Hematopoietic multipotent progenitor cell treated with erythropoietin and hydrocortisone succinate and interleukin-3 and kit ligand, for 4 days (in vitro differentiated cells): ENCODE measurements at places on chromosomes 2 and 18.

GRCh38 chr2:37780387-37780676 is 108.9 kb upstream of the CDC42EP3 start:
- no peak for DNase-seq

DNA sequence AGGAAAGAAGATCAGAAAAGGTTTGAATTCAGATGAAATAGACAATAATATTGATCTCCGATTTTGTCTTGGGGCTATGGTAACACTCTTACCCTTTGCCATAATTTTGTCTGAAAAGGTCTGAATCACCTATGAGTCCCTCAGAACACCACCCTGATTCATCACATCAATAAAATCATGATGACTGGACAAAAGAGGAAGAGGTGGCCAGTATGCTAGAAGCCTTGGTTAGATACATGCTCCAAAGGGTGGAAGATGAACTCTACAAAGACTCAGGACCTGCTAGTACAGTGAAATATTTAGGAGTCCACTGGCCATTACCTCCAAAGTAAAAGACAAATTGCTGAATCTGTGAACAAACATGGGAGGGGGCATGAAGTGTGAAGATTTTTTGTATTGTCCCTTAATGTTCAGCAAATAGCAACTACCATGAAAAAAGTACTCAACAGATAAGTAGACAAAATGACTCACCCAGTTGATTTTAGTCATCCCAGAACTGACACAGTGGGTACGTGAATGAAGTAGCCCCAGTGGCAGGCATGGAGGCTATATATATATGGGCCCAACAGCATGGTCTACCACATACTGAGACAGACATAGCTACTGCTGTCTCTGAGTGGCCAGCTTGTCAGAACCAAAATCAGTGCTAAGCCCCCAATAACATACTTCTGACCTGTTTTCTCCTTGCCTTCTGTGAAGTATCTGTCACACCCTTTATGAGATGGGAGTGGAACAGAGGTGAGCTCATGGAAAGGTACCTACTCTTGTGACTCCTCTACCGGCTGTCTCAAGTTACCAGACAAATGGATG is 36.5 kb upstream of the GLS start:
- no peak for DNase-seq

DNA sequence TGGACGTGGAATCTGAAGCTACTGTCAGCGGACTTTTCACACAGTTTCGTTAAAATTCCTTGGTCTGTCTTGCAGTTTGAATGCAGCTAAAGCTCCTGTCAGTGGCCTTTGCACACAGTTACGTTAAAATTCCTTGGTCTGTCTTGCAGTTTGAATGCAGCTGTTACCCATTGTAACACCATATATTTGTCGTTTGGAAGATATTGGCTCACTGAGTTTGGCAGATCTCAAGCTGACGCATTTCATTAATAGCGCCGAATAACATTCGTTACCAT is 1.0 kb downstream of the LIMS1 start:
- no peak for DNase-seq

DNA sequence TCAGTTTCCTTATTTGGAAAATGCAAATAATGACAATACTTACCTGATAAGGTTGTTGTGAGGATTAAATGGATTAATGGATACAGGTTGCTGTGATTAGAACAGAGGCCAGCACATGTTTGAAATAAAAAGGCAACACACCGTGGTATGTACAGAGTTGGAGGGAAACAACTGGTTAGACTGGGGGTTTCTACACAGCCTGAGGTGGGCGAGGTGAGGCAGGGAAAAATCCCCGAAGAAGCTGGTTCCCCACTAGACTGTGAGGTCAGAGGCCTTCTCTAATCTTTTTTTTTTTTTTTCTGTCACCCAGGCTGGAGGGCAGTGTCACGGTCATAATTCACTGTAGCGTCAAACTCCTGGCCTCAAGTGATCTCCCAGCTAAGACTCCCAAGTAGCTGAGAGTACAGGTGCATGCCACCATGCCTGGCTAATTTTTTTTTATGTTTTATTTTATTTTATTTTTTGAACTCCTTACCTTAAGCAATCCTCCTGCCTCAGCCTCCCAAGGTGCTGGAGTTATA is 1.2 kb upstream of the E2F6 start:
- DNase-seq, result no peak

GRCh38 chr2:237310515-237311114 is 103.3 kb downstream of the COL6A3 start:
- no peak for DNase-seq

DNA sequence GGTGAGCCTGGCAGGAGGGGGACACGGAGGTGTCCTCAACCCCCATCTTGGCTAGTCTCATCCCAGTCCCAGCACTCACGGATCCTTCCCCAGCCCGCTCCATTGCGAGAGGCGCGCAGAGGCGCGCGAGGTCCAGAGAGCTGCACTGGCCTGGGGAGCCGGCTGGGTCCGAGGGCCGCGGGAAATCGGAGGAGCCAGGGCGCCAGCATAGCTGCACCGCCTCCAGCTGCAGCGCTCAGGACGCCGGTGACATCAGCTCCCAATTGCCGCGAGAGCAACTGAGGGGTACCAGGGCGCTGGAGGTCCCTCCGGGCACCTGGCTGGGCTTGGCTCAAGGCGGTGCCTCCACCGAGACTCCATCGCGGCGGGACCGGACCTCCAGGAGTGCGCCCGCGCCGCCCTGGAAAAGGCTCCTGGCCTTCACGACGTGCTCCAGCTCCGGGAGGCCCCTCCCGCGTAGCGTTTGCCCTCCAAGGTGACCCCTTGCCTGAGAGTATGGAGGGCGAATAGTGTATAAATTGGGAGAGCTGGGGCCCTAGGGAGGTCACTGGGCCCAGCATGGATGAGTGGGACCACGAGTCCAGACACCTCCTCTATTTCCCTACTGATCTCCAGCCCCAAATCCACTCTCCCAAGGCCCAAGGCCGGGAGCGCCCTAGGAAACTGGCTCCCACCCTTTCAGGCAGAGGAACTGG is 5.5 kb downstream of the RTKN start:
- no peak for DNase-seq

- DNase-seq, result no peak
Observed at GRCh38 chr18:9379118-9379517, 44.5 kb downstream of the TWSG1 start.

DNA sequence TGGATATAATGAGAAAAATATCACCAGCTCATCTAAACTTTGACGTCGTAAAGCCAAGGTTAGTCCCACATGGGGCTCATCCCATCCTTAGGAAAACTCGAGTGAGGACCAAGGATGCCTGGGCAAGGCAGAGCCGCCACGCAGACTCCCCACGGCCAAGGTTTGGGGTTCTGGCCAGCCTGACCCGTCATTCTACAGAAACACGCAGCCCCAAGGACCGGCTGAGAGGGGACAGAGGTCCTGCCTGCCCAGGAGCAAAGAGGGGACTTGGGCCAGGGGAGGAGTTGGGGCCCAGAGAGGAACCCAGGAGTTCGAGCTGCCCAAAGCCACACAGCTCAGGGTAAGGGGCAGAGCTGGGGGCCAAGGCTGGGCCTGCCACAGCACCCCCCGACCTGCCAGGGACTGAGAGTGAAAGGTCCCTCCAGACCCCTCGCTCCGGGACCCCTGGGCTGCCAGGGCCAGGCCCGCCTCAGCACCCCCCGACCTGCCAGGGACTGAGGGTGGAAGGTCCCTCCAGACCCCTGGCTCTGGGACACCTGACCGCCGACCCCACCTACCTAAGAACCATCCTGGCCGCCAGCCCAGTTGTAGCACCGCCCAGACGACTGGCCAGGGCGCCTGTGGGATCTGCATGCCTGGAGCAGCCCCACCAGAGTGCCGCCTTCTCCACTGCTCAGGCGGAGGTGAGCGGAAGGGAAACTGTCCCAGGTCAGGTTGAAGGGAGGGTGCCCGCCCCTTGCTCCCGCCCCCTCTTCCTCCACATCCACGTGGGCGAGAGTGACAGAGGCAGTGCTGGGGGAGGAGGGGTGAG is at the start of gene PDCD1:
Gene PDCD1, minus strand, starts transcription at position 689 of the 811 bp plus-strand sequence. Its CDS starts 56 bp downstream, at position 633.
- DNase-seq, result no peak

GRCh38 chr2:190235101-190235500 is 84.5 kb downstream of the HIBCH start:
- DNase-seq, result no peak

DNA sequence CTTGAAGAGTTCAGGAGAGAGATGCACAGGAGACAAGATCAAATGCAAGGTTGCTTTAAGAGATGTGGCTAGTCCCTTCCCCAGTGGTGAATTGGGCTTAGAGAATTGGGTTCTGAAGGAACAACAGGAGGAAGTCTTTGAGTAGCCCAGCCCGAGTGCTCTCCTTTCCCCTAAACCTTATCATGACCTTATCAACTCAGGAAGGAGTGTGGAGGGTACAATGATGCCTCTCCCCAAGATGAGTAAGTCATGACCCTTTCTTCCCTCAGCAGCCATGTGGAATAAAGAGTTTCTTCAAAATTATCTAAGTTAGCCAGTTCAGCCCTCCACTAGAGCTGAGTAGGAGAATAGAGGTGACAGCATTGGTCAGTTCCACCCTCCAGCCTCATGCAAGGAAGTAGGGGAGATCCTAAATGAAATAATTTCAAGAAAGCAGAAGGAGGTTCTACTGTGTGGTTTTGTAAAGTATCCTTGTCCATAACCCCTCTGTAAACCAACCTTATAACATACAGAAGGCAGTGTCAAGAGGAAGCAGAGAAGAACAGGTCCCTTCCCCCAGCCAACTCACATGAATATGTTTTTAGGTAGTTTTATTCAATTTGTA is 88.4 kb downstream of the ARHGAP15 start:
- peak; percentile 71 for DNase-seq

GRCh38 chr2:81304154-81304830 is 999.7 kb upstream of the LRRTM1 start:
- no peak for DNase-seq

DNA sequence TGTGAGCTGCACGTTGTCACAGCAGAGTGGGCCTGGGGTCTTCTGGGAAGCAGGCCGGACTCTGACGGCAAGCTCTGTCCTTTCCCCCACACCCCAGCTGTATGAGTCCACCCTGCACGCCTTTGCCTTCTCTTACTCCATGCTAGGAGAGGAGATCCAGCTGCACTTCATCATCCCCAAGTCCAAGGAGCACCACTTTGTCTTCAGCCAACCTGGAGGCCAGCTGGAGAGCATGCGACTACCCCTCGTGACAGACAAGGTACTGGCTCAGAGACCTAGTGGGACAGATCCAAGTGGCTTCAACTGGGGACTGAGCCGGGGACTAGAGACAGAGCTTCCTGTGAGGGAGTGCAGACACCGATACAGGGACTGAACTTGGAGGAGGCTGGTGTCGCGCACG is 40.1 kb downstream of the NTSR2 start:
- DNase-seq, result no peak

GRCh38 chr2:41695198-41696113 is 352.4 kb upstream of the PKDCC start:
- DNase-seq, result no peak

- no peak for DNase-seq
Observed at GRCh38 chr2:234991290-234991689, 39.5 kb downstream of the SH3BP4 start.

DNA sequence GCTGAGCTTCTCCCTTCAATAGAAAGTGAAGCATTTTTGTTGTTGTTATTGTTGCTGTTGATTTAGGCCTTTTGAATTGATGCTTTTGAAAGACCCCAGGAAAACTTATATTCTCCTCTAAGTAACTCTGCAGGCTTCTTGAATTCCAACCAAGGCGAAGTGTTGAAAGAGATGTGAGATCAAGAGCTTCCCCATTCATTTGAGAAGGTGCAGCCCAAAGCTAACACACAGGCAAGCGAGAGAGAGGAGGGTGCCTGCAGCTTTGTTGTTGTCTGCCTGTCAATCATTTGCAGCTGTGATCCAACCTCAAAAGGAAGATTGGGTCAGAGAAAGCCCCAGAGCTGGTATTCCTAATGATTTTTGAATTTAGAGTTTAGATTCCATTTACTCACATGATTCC is 963.6 kb upstream of the CNTNAP5 start:
- no peak for DNase-seq

DNA sequence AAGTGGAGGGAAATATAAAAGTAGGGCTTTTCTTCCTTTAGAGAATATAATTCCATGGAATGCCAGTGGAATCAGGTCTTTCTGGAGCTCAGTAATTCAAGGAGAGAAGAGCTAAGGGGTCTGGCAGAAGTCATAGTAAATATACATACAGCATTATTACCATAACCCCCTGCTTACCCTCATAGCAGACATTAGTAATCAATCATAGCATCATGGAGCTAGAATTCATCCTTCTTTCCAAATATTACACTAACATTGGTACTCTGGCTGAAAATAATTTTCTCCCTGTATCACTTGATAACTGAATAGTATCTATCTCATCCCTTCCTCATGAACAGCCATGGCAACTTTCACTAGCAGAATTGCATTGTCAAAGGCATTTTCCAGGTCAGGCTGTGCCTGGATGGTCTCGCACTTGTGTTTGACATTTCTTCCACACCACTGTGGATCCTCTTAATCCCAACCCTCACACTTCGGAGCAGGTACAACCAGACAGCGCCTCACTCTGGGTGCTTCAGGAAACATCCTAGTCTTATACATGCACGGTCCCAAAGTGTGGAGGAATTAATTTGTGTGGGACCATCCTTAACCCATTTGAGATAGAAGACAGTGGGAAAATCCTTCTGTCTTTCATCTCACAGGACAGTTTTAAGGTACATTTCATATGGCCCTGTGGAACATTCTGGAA is 84.2 kb upstream of the SEC11C start:
- no peak for DNase-seq

DNA sequence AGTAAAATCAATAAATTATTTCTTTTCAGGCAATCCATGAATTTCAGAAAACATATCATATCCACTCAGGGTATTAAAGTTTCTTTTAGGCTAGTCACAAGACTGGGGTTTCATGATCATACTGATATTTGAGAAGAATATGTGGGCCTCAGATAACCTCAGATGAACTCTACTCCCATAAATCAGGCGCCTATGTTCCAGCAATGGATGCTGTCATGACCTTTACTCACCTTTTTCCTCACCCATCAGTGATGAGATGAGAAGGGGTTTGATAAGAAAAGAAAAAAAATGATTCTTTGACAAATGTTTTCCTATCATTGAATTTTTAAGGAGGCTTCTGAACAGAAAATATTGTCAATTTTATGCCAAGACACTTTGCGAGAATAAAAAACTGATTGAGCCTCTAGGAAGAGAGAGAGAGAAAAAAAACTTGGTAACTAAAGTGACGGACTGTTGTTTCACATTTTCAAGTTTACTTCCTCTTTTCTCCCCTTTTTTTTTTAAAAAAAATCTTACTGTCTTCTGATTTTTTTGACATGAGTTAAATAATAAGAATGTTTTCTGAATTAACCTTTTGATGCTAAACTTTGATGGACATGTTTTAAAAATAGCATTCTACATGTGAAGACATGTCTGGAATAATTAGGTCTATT is 309.1 kb upstream of the MAP2 start:
- peak; percentile 42 for DNase-seq

- no peak for DNase-seq
Observed at GRCh38 chr2:11657195-11657594, 12.8 kb downstream of the NTSR2 start.

- no peak for DNase-seq
Observed at GRCh38 chr2:42342061-42342794, 18.8 kb downstream of the COX7A2L start.

DNA sequence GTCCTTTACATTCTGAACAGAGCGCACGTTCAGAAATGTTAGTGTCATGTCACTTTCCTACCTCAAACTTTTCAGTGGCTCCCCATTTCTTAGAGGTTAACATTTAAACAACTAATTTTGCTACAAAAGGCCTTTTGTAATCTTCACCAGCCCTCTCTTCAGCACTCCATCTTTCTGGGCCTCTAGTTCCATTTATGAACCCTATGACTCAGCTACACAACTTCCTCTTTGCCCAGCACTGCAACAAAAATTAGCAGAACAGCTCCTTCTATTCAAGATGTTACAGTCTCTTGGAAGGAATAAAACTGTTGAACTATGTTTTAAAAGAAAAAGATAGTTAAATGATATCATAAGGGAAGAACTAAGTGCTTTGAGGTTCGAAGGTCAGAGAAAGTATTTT is 139.9 kb downstream of the VWC2L start:
- DNase-seq, result peak; percentile 66
